Activated T-helper 9 cell treated with anti-CD3 and anti-CD28 coated beads, Interleukin-2, amount 50 U/mL, for 16 hours (primary cell): ENCODE measurements at places on chromosomes 7 and 10.

DNA sequence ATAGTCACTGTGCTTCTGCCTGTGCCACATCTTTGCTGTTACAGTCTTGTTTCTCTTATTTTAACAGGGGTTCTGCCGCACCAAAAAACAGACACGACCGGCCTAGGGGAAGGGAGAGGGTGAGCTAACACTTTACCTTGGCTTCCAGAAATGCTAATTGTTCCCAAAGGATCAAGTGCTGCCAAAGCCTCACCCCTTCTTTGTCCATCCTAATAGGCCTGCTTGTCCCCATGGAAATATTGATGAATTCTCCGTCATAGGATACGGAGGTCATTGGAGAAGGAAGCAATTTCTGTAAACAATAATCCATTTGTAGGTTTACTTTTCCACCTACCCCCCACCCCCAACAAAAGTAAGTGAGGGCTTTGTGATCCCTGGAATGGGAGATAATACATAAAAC lies 567.3 kb downstream of the KCNMA1 start:
- no peak for DNase-seq

DNA sequence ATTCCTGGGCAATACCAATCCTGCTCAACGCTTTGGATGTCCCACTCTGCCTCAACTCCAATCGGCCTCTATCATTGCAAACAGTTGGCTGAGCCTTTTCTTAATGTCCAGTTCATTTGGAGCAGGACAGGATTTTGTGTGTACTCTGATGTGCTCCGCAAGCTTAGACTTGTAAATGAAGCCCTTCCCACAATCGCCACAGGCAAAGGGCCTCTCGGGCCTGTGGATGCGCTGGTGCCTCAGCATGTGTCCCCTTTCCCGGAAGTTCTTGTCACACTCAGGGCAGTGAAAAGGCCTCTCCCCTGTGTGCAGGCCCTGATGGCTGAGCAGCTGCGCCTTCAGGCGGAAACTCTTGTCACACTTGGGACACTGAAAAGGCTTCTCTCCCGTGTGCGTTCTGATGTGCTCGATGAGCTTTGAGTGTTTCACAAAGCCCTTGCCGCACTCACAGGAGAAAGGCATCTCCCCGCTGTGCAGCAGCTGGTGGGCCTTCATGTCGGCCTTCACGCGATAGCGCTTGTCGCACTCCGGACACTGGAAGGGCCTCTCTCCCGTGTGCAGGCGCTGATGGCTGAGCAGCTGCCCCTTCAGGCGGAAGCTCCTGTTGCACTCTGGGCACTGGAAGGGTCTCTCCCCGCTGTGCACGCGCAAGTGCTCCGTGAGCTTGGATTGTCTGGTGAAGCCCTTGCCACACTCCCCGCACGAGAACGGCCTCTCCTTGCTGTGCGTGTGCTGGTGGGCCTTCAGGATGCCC lies 20.0 kb downstream of the ZNF786 start:
- DNase-seq: no peak

DNA sequence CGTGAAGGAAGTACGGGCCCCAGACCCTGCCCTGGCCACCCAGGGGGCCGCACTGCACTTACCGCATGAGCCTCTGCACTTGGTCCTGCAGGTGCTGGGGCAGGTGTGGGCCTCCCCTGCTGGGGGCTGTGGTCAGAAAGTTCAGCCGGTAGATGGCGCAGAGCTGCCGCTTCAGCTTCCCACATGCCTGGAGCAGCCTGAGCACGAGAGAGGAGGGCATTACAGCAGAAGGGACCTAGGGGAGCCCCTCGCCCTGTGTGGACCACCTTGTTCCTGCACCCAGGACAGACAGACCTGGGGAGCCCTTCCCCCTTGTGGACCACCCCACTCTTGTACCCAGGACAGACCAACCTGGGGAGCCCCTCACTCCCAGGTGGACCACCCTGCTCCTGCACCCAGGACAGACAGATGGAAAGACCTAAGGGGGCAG lies 8.7 kb upstream of the PYROXD2 start:
- DNase-seq: no peak

DNA sequence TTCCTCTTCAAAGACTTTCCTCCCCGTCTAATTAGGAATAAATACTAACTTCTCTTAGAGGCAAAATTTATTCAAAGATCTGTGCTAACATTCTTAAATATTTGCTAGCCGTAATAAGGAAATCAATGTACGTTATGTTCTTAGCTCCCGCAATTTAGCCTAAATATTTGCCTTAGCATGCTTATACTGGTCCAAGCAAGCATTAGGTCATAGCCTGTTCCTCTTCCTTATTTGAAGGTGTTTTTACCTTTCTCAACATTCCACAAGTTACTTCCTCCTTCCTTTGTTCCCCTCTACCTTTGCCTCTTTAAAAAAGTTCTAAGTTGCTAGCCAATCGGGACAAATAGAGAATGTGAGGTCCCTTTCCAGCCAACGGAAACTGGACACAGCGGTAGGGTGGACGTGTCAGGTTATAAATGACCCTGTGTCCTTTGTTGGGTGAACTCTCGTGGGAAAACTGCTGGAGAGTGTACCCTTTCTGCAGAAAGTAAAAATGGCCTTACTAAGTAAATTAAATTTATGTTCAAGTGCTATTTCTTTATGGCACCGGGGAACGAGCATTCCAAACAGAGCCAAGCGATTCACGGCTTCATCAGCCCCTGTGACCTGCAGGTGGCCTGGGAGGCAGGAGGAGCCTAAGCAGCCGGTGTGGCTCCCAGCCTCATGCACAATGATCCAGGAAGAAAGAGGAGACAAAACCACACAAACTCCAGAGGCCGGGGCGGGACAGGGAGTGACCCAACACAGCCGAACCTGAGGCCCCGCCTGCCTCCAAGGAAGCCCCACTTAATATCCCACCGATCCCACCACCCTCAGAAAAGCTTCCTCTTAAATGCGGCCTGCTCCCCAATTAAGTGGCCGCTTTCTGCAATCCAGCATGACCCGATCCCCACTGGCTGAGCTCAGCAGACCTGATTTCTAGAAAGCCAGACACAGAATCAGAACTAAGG lies 67.0 kb downstream of the ZRANB1 start:
- no peak for DNase-seq

- DNase-seq: no peak
Observed at GRCh38 chr10:85607043-85607695, 759.4 kb downstream of the GRID1 start.

DNA sequence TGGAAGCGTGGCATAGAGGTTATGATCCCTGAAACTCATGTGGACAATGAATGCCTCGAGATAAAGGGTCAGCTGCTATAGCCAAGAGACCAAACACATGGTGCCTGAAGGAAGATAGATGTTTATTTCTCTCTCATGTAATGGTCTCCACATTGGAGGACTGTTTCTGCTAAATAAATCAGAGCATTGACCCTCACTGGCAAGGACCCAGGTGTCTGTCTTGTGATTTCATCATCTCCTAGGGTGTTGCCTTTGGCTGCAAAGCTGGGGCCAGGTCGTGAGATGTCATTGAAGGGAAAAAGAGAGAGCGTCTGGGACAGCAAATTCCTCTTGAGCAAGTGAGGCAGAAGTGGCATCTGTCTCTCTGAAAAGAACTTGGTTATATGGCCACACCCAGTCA lies 64.6 kb downstream of the JCAD start:
- DNase-seq: no peak

- DNase-seq: no peak
Observed at GRCh38 chr10:17005621-17006566, 123.7 kb downstream of the CUBN start.

GRCh38 chr7:134174795-134175261 lies 47.7 kb downstream of the LRGUK start:
- no peak for DNase-seq

DNA sequence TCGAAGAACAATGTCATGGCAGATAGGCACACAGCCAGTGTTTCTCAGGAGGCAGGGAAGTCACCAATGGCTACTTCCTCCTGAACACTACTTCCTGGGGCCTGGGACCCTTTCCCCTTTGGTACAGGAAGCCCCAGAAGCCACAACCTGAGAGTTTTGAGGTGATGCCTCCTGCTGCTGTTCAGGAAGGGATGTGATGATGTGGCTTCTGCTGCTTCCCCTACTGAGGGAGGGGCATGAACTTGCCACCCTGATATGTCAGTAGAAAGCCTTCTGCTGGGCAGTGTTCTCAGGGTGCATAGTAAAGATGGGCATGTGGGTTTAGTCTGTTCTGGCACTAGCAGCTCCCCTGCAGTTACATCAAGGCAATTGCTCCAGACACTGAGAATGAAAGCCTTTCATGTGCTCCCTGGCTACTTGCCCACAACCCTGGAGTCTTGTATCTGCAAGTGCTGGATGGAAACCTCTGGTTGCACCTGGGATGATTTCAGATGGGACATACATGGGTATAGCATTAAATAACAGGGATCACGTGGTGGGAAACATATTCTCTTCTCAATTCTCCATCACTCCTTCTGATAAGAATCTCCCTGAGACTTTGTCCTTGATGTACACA lies 69.3 kb downstream of the ADRA2A start:
- no peak for DNase-seq

- DNase-seq: no peak
Observed at GRCh38 chr10:67925449-67926005, 41.1 kb downstream of the SIRT1 start.
